SK-N-DZ (cell line): ENCODE measurements at places on chromosomes 13 and 19.
A peak's percentile ranks its signal among the peaks of the same experiment; 100 is the strongest.

- DNase-seq = no peak
These were observed 91.6 kb upstream of the SIAH3 start for GRCh38 chr13:45943120-45943519.

- no peak for DNase-seq
These were observed 290.0 kb downstream of the MZT1 start for GRCh38 chr13:72437458-72437857.

- DNase-seq = no peak
These were observed 69.2 kb downstream of the DIAPH3 start for GRCh38 chr13:60094385-60095088.

- DNase-seq = no peak
These were observed 318.7 kb upstream of the NBEA start for GRCh38 chr13:34623331-34623730.

- peak; percentile 24 for DNase-seq
These were observed 21.5 kb downstream of the COLGALT1 start for GRCh38 chr19:17576758-17577456.

DNA sequence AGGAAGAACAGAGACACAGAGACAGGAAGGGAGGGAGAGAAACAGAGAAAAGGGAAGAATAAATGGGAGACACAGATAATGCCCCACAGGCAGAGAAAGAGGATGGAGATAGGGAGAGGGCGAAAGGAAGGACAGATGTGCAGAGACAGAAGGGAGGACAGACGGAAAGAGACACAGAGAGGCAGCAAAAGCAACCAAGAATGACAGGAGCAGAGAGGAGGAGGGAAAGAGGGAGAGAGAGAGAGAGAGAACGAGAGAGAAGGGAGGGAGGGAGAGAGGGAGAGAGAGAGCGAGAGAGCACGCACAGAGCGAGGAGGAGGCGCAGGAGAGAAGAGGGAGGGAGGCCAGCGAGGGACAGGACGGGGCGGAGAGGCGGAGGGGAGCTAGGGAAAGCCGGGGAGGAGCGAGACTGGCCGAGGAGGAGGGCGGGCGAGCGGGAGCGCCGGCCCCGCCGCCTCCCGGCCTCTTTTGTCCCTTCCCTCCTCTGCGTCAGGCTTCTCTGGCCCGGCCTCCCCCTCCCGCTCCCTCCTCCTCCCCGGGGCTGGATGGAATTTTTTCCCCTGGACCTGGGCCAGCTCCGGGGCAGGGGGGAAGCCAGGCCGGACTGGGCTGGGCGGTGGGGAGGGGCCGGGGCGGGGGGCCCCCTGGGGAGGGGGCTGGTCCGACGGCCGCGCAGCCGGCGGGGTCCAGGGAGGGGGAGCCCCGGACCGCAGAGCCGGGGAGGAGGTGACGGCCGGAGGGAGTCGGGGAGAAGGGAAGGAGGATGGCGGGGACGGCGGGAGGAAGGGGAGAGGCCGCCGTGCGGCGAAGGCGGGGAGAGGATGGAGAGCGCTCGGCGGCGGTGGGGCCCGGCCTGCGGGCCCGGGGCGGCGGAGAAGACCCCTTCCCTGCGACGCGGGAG, 4.2 kb upstream of the SPACA6 start:
- DNase-seq = peak; percentile 76

GRCh38 chr13:60267498-60268202, 103.9 kb upstream of the DIAPH3 start:
- DNase-seq = no peak

DNA sequence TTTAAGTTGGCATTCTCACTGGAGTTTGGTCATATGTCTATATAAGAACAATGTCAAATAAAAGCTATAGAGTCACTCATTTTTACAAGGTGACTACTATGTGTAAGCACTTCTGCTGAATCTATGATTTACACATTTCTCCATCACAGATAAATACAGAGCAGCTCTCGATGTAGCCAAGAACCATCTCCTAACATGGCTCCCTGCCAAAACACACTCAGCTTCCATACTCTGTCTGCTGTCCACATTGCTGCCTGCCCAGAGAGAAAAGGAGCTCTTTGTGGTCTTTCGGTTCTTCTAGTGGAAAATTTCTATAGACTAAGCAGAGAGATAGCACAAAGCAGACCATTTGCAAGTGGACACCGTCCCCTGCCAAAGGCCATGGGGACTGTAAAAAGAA, 190.9 kb upstream of the KLF12 start:
- DNase-seq = no peak

DNA sequence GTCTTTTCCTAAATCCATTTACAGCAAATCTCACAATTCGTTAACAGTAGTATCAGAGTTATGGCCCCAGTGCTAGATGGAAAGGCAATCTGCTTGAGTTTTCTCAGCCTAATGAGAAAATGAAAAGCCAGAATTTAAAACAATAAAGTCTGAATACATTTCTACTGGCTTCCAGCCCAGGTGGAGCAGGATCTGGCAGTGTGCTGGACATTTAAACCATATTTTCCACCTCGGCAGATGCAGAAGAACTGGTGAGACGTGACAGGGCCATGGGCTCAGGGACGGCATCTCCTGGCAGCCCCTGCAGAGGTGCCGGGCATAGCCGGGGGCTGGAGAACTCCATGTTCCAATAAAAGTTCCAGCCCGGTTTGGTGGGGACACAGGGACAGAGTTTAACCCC, 7.1 kb downstream of the SMIM7 start:
- DNase-seq = no peak

DNA sequence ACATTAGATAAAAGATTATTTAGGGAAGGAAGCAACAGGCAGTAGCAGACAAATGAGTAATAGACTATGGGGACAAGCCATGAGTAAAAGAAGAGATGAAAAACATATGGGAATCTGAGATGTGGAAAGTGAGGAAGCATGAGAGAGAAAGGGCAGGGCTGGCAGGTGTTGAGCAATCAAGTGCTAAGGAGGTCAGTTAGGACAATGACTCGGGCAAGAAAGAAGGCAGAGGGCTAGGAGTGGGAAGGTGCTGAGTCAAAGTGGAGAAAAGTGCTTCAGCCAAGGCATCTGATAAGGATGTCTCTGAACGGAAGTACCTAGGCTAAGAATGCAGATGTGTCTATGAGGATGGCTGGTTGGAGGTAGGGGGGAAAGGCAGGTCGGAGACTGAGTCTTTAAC, 291.9 kb upstream of the HTR2A start:
- no peak for DNase-seq
